ENCODE measurements at places on chromosomes 4 and X.

GRCh38 chr4:141840299-141840986, 204.1 kb downstream of the IL15 start:
- DNase-seq: no peak

- no peak for DNase-seq
Observed at GRCh38 chr4:105712766-105713165, 4.2 kb downstream of the GSTCD start.

- no peak for DNase-seq
Observed at GRCh38 chr4:60344908-60345307, 855.2 kb upstream of the ADGRL3 start.

- no peak for DNase-seq
Observed at GRCh38 chr4:37938208-37938607, 22.0 kb upstream of the PTTG2 start.

- DNase-seq: no peak
Observed at GRCh38 chrX:15576019-15576418, 24.7 kb downstream of the ACE2 start.

DNA sequence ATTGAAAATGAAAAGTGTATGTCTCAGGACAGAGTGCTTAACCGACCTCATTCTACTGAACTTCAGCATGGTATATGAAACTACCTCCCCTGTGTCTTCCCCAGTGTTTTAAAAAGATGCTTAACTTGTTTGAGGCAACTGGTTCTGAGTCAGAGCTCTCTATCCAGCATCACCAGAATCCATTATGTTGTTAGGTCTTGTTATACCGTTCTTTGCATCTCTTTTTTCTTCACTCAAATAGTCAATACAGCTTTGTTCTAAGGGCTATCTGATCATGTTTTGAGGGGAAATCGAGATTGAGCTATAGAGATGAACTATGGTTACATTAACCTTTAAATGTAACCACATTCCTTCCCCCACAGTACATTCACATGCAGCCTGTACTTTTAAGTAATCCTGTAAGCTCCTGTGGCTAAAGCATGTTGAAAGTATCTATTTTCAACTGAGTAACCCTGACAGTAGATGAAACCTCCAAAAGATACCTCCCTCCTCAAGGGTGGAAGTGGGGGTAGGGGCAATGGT, 514.4 kb downstream of the RPA4 start:
- no peak for DNase-seq

DNA sequence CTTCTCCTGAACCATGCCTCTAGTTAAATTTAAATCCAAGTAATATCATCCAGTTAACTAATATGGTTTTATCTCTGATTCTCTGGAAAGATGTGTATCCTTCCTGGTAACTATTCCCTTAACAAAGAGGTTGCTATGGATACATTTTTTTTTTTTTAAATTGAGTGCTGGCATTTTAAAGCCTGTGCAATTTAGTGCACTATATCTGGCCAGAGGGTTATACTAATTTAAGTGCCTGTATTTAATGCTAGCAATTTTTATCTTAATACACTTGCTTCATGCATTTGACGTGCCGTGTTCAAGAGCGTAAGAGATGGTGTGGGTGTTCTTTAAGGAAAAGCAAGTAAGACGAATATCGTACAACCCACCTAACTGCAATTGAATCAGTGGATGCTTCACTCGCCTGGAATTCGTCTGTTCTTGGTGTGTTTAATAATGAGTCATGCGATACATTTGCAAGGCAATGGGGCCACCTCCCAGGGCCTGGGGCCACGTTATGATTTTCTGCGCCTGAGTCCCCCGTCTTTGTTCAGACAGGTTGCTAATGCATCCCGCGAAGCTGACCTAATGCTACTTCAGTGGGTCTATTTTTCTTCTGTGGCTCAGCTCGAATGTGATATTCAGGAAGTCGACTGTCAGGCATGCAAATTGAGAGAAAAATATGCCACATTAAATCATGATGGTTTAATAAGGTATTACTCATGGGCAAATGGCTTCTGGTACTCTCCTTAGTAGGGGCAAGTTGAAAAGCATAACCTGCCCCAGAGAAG, 14.2 kb upstream of the MID1 start:
- no peak for DNase-seq

GRCh38 chrX:153875391-153876111, 10.4 kb downstream of the L1CAM start:
- no peak for DNase-seq

DNA sequence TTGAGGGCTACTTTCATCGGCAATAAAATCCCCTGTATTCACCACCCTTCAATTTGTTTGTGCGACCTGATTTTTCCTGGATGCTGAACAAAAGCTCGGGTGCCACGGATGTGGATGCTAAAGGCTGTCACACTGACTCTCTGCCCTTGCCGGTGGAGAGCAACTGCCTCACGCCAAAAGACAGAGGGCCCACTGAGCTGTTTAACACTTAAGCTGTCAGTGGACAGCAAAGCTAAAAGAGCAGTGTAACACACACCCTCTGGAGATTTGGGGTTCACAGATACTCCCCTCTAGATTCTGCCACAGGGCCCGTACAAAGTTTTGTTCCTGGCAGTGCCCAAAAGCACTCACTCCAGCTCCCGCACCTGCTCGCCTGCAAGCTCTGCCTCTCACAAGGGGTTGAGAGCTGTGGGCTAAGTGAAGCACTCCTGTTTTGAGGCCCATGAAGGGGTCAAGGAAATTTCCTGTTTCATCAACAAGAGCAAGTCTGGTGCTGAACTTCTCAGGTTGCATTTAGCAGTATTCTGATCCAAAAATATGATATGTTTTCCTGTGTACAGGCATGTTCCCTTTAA, 1571.9 kb downstream of the ADGRL3 start:
- no peak for DNase-seq

- peak; percentile 71 for DNase-seq
Observed at GRCh38 chr4:169604131-169604900, 8.1 kb downstream of the NEK1 start.

- no peak for DNase-seq
Observed at GRCh38 chr4:162931286-162931685, 235.4 kb downstream of the NAF1 start.

DNA sequence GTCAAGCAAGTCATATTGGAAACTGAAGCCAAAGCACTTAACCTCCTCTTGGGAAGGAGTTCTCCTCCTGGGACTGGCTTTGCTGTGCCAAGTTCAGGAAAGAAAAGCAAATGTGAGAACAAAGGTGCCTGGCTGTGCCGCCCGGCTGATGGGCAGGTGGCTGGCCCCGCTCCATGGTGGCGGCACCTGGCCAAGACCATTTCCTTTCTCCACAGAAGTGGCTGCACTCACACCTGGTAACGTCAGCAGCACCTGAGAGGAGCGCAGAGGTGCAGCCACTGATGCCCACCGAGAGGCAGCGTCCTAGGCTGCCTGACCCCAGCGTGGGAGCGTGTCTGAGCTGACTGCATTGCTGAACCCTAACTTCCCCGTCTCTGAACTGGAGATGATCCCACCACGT, 54.3 kb downstream of the DCTD start:
- no peak for DNase-seq

DNA sequence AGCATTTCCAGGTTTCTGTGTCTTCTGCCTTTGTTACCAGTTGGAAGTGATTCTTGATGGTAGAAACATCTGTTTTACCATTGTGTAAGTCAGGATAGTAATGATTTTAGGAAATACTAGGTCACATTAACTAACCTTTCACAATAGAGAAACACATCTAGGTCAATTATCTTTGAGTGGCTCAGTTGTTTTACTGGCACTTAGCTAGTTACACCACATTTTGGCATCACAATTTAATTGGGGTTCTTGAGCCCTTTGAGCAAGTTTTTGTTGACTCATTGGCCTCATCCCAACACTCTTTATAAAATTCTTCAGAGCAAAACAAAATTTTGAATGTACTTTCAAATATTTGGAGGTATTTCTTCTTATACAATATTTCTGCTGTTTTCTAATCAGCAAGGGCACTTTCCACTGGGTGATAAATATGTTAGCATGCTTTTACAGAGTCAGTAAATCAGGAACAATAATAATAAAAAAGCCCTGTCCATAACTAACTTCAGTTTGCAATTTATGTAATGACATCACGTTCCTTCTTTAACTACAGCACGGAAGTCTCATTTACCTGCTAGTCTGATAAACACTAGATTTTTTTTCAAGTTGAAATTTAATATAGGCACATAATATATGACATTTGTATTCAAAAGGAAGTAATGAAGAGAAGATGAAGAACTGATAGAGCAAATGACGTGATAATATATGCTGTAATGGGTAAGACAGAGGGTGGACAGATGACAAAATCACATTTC, 64.8 kb upstream of the GK2 start:
- no peak for DNase-seq

- no peak for DNase-seq
Observed at GRCh38 chrX:72123471-72124185, 8.1 kb downstream of the RTL5 start.

DNA sequence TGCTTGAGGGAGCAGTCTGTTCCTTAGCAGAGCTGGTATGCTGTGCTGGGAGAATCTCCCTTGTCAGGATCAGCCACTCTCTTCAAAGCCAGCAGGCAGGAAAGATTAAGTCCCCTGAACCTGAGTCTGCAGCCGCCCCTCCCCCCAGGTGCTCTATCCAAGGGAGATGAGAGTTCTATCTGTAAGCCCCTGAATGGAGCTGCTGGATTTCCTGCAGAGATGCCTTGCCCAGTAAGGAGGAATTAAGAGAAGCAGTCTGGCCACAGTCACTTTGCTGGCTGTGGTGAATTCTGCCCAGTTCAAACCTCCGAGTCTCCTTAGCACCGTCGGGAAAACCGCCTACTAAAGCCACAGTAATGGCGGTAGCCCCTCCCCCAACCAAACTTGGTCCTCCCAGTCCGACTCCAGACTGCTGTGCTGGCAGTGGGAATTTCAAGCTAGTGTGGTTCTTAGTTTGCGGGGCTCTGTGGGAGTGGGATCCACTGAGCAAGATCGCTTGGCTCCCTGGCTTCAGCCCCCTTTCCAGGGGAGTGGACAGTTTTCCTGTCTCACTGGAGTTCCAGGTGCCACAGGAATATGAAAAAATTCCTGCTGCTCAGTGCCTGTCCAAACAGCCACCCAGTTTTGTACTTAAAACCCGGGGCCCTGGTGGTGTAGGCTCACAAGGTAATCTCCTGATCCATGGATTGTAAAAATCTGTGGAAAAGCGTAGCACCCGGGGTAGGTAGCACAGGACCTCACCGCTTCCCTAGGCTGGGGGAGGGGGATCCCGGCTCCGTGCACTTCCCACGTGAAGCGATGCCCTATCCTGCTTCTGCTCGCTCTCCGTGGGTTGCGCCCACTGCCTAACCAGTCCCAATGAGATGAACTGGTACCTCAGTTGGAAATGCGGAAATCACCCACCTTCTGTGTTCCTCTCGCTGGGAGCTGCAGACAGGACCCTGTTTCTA, 38.0 kb downstream of the RAB28 start:
- no peak for DNase-seq
